ENCODE measurements at places on chromosomes 3 and 15.
A peak's percentile ranks its signal among the peaks of the same experiment; 100 is the strongest.

DNA sequence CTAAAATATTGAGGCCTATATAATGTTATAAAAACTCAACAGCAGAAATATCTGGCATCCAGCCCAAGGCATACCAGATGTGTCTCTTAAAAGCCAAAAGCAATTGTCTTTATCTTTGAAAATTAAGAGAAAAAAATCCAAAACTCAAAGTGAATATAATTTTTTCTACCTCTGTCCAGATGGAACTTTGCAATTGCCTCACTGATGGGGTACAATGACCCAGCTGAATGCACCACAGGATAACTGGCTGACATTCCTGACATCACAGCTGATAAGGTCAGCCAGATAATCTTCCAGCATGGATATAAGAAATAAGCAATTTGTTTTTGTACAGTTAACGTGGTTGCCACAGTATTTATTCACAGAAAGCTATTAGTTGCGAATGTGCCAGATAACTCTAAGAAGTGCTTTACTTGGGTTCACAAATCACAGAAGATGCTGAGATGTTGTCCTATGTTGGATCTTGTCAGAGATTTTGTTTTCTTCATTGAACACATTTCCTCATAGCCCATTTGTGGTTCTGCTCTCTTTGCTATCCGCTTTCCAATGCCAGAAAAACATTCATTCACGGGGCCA, 566.9 kb upstream of the CCDC54 start:
- no peak for DNase-seq

GRCh38 chr15:80906159-80906766, 83.4 kb downstream of the MESD start:
- DNase-seq, result no peak

- no peak for DNase-seq
Observed at GRCh38 chr15:73607843-73608242, 25.3 kb downstream of the NPTN start.

DNA sequence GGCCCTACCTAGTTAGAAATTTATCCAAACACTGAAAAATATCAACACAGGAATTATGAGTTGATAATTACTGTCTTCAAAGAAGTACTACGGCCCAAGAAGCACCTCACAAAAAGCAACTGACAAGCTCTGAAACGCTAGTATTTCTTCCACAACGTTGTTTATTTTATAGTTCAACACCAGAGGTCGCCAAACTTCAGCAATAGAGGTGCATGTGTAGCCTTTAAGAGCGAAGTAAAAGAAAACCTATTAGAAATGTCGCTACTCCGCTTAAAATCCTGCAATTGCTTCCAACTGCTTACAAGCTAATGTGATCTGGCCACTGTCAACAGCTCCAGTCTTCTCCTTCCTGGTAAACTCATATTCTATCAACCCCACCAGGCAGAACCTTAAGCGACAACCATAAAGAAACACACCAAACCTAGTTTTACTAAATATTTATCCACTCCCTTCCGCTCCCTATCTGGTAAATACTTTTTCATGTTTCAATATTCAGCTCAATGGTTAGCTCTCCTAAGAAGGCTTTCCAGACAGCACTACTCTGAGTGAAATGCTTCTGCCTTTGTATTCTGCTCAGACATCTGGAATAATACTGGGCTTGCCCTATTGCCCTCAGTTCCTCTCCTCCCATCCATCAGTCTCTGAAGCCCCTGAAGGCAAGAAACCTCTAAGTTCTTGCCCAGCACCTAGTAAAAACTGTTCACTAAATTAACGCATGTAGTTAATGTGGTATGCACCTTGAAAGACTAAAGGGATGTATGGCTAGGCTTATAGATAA, 110.2 kb downstream of the NR1I2 start:
- DNase-seq, result peak; percentile 6

DNA sequence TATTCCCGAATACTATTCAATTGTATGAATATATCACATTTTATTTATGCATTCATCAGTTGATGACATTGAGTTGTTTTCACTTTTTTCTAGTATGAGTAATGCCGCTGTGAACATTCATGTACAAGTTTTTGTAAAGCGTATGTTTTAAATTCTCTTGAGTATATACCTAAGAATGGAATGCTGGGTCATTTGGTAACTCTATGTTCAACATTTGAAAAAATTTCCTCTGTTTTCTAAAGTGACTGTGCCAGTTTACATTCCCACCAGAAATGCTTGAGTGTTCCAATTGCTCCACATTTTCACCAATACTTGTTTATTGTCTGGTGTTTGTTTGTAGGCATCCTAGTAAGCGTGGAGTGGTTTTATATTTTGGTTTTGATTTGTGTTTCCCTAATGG, 144.5 kb downstream of the EPHA6 start:
- no peak for DNase-seq

GRCh38 chr3:178671377-178671776, 135.1 kb downstream of the KCNMB2 start:
- DNase-seq, result no peak

- DNase-seq, result no peak
Observed at GRCh38 chr3:104106276-104106675, 1260.4 kb upstream of the ALCAM start.

DNA sequence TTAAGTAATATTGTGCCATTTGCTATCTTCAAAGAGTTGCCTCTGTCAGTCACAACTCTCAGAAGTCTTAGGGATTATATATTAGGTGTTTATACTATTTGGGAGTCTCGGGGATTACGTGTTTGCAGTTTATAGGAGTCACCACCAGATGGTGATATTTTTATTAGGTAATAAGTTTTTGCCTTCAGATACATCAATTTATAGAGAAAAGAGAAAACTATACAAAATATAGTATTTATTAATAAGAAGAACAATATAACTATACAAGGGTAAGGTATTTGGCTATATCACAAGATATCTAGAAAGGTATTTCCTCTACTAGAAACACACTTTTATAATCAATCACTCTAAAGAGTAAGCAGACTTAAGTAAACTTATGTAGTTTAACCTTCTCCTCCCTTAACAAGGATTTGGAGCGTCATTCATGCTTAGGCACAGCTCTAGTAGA, 10.7 kb upstream of the DHX36 start:
- no peak for DNase-seq

GRCh38 chr3:55885721-55886120, 398.6 kb upstream of the WNT5A start:
- no peak for DNase-seq

GRCh38 chr3:44883999-44884431, 9.6 kb downstream of the TGM4 start:
- DNase-seq, result no peak

- DNase-seq, result no peak
Observed at GRCh38 chr15:63349621-63350020, 32.0 kb downstream of the CA12 start.

DNA sequence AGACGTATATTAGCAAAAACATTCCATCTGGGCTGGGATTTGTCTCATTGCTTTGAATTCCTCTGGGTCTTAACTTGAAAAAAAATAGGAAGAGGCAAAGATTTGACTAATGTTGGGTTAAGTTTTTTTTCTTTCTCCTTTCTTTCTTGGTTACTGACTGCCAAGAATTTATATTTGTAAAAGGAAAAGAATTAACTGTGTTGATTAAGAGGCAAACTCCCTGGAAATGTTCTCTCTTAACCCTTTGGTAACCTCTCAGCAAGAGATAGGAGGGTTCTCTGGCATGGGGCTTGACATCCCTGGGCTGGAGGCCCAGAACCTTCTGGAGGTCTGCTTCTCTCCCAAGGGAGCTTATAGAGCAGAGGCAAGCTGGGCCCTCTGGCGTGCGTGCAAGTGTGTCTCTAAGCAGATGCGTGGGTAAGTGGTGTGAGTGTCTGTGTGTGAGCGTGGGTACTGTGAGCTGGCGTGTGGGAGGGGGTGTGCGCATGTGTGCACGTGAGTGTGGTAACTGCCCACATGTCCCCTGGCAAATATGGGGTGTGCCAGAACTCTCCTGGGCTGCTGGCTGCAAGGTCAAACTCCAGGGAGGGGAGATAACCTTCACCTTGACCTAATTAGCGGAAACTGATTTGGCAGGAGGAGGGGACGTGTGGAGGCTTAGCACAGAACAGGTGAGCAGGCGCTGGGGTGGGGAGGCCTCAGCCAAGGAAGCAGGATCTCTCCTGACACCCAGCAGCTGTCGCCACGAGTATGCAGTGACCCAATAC, 49.4 kb upstream of the MAGEF1 start:
- no peak for DNase-seq

- no peak for DNase-seq
Observed at GRCh38 chr3:54817628-54818027, 110.2 kb downstream of the LRTM1 start.

DNA sequence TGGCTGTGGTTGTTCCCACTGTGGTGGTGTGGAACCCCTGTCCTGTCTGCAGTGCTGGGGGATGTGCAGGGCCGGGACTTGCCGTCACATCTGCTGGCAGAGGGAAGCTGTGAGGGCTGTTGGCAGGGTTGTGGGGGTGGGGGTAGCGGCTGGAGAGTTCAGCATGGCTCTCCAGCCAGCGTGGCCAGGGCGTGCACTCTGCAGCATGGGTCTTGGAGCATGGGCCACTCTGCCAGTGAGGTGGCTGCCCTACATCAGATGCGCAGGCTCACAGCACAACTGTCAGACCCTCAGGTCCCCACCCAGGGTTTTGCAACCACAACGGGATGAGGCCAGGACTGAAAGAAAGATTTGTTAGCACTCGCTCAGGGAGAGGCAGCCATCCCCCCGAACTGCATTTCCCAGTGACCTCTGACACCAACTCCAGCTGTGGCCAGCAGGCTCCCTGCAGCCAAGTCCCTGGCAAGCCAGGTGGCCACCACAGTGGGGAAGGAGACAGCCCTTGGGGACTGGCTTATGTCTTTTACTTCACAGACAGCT, 237.7 kb upstream of the LYSMD4 start:
- no peak for DNase-seq

DNA sequence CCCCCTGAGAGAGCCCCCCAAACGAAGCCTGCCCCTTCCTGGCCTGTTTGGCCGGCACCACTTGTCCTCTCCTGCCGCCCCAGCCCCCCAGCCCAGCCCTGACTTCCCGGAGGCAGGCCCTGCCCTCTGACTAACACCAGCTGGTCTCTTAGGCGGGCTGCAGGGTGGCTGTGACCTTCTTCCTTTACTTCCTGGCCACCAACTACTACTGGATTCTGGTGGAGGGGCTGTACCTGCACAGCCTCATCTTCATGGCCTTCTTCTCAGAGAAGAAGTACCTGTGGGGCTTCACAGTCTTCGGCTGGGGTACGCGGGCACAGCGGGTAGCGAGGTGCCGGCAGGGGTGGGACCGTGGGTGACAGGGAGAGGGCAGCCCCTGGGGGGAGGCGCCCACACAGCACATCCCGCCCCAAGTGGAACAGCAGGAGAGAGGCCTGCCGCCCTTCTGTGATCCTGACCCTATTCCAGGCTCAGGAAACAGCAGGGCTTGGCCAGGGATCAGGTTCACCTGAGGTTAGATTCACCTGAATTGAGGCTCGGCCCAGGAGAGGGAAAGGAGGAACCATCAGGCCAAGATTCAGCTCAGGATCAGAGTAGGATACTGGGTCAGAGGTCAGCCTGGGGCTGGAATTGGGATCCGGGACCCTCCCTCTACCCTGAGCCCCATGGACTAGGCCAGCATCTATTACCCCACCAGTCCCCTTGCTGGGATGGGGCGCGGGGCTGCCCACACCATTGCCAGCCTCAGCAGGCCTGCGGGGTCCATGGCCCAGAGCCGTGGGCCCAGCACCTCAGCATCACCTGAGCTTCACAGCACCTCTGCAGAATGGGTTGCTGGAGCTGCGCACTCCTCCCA, 21.9 kb downstream of the PTH1R start:
- no peak for DNase-seq

- no peak for DNase-seq
Observed at GRCh38 chr15:38991126-38991525, 426.5 kb upstream of the RASGRP1 start.

GRCh38 chr3:126201168-126201567, 20.8 kb upstream of the ALDH1L1 start:
- no peak for DNase-seq

DNA sequence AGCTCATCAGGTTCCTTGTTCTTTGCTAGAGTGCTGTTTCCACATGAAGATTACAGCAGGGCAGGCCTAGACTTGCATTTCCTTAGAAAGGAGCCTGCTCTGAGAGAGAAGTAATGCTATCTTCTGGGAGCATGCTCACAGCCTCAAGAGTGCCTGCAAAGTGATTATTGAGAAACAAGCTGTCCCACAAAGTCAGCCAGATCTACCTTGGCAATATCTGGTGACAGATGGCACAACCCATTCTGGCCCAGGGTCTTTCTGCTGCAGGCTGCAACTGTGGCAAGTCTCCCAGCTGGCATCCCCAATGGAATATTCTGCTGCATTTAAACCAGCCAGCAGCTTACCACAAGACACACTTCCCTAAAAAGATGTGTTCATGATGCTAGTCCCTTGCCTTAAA, 29.3 kb downstream of the MTMR10 start:
- DNase-seq, result no peak

- no peak for DNase-seq
Observed at GRCh38 chr3:33364531-33365128, 75.6 kb downstream of the UBP1 start.

- peak; percentile 18 for DNase-seq
Observed at GRCh38 chr15:43376017-43376705, 5.3 kb downstream of the TUBGCP4 start.

- DNase-seq, result no peak
Observed at GRCh38 chr3:106172780-106173179, 304.0 kb upstream of the CBLB start.

DNA sequence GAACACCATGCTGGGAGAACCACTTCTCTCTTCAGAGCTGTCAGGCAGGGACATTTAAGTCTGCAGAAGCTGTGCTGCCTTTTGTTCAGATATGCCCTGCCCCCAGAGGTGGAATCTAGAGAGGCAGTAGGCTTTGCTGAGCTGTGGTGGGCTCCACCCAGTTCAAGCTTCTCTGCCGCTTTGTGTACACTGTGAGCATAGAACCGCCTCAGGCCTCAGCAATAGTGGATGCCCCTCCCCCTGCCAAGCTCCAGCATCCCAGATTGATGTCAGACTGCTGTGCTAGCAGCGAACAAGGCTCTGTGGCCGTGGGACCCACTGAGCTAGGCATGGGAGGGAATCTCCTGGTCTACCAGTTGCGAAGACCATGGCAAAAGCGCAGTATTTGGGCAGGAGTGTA, 121.6 kb downstream of the NFKBIZ start:
- no peak for DNase-seq

- no peak for DNase-seq
Observed at GRCh38 chr15:35184646-35185045, 99.6 kb upstream of the NANOGP8 start.

GRCh38 chr3:184320104-184320445, 5.7 kb downstream of the EIF4G1 start:
- no peak for DNase-seq

DNA sequence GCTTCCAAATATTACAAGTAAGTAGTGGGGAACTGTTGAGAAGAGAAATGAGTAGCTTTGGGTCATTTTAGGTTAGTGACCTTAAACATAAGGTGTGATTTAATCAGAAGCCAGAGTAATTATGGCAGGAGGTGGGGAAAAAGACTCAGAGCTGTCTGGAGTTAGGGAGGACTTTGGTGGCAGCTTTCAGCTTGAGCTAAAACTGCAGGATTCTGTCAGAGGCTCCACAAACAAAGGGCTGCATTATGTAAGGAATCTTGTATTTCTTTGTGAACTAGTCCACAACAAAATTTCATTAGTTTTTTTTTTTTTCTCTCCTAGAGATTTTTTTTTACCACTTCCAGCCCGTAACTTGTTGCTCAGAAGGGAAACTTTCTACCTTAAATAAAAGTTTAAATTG, 345.3 kb downstream of the TIGIT start:
- no peak for DNase-seq

- DNase-seq, result peak; percentile 78
Observed at GRCh38 chr15:50686469-50687301, at the start of gene TRPM7. TSS of gene TRPM7 (minus strand) at chr15:50686797. CDS start at chr15:50686533, 264 bp downstream.

- DNase-seq, result no peak
Observed at GRCh38 chr3:195384952-195385351, 57.9 kb downstream of the ACAP2 start.

Measured in stimulated activated CD4-positive, alpha-beta T cell treated with anti-CD3 and anti-CD28 coated beads, Interleukin-12 subunit alpha, Interleukin-12 subunit beta, amount 100 ng/mL, for 48 hours (primary cell).